ENCODE measurements at places on chromosomes 16 and 17. TPM values are rescaled to one million over a fixed set of nuclear protein-coding genes. Genes with fewer than 3 reads are reported as not detected.

DNA sequence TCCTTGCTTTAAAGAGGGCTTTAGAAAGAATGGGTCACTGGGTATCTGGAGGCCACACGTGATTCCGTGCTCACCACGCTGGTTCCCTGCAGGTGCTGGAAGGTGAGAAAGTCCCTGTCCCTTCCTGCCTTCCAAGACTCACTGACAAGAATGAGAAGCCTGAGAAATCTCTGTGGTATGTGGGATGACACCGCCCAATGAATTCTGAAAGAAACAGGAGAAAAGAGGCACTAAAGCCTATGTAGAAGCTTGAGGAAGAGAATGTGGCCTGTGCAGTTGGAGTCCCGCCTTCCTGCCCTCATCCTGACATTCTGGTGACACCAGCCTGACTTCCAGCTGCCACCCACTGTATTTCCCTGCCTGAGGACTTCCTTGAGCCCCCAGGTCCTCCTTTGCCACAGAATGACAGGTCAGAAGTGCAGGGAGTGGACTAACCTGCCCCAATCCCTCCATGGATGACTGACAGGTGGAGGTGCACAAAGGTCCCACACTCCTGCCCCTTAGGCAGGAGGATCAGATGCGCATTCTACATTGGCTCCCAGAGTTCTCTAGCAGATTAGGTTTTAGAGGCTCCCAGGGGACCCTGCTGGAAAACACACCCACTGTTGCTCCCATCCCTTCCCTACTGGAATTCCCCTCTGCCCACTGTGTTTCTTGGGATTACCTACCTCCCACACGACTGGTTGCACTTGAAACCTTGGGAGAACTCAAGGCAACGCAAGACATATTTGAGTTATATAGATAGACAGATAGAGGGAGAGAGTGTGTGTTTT, 38.6 kb upstream of the TENT4B start:
- DNase-seq = no peak

The EMP2 gene
- not detected for total RNA-seq

The OR2C1 gene
- not detected for total RNA-seq

GRCh38 chr17:79819085-79819484, 20.2 kb downstream of the CBX4 start:
- DNase-seq = no peak

- DNase-seq = peak; percentile 67
These were observed 767 bp downstream of the SYNGR2 start for GRCh38 chr17:78168903-78169793.

The ACE gene
- total RNA-seq = 21.5 TPM
